ENCODE measurements at places on chromosomes 7 and 10.

GRCh38 chr10:22148961-22149360 lies 68.9 kb downstream of the EBLN1 start:
- DNase-seq = peak; percentile 69

DNA sequence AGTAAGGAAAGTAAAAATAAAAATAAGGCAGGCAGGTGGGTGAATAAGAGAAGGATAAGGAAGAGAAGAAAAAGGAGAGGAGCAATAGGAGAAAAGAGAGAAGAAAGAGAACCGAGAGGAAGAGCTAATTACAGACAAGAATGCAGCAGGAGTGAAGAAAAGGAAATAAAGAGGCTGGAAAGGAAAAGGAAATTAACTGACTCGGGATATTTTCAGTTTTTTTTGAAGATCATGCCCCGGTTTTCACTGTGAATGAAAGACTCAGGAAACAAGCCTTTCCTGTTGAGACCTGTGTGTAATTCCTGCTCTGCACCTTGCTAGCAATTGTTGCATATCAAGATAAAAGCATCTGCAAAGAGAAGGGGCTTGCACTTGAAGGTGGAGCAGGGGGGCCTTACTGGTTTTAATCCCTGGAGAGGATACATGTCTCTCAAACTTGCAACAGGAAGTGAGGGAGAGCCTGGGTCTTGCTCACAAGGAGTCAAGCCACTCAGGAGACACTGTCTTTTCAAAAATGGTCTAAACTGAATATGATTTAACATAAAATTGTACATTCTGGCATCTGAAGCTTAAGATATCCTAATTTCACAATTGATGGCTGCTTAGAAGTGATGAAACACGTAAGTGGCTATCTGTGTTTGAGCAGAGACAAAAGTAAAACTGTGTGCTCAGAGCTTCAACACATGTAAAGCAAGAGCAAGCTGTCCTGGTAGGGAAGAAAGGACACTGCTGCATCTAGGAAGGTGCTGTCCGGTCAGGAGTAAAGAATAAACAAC lies 157.6 kb downstream of the FAM107B start:
- no peak for DNase-seq

GRCh38 chr7:30799206-30799975 lies 28.2 kb downstream of the MINDY4 start:
- peak; percentile 33 for DNase-seq

DNA sequence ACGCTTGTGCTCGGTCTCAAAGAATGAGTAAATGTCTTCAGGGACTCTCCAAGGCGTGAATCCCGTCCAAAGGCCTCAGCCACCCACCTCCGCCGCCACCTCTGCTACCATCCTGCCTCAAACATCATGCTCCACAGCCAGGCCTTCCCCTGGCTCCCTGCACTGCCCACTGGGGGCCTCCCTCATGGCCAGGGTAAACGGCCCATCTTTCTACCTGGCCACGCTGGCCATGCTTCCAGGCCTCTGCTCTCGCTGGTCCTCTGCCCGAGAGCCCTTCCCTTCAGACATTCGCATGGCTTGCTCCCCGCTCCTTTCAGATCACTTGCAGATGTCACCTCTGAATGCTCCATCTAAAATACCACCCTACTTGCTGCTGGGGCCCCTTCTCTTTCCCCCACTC lies 40.2 kb downstream of the ZNF783 start:
- no peak for DNase-seq

DNA sequence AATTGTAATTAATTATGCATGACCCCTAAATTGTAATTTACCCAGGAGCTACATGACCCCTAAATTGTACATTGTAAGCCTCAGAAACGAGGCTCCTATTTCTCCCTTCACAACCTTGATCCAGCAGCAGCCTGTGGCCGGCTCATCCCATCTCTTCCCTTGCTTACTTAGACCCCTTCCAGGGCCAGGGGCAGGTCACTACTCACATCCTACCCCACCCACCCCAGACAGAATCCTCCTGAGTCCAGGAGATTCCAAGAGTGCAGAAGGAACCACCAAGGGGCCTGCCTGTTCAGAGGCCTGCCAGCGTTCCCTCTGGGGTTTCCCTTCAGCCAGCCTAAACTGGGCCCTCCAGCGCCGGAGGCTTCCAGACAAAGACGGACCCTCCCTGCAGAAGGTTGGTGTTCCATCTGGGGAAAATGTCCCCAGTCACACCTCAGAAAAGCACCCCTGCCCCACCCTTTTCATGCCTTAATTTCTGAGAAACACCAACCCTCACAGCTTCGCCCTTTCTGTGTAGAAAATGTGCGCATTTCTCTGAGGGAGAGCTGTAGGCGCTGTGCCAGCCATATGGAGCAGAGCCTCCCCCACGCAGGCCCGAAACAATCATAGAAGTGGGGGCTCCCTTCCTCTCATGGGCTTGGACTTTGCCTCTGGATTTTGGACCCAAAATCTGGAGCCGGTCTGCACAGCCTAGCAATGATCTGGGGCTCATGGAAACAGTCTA lies 19.2 kb downstream of the LEP start:
- DNase-seq = no peak

- no peak for DNase-seq
These were observed 40.8 kb upstream of the CACNB2 start for GRCh38 chr10:18099415-18099814.

DNA sequence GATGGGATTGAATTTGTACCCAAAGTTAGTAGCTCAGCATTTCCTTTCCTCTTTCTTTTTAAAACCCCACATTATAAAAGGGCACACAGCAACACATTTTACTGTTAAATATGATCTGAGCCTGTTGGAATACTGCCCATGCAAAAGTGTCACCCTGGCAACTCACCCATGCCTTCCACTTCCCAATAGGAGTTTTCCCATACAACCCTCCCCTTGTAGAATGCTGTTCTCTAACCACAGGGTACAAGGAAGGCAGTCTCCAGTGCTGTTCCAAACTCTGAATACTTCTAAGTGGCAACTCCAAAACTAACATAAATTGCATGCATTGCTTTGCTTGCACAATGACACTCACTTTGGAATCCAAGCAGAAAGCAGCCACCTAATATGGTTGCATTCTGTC lies 60.8 kb downstream of the NRCAM start:
- DNase-seq = no peak

- DNase-seq = no peak
These were observed 14.6 kb downstream of the OTUD1 start for GRCh38 chr10:23453465-23453864.

GRCh38 chr10:107280293-107280692 lies 115.8 kb upstream of the SORCS1 start:
- DNase-seq = no peak

DNA sequence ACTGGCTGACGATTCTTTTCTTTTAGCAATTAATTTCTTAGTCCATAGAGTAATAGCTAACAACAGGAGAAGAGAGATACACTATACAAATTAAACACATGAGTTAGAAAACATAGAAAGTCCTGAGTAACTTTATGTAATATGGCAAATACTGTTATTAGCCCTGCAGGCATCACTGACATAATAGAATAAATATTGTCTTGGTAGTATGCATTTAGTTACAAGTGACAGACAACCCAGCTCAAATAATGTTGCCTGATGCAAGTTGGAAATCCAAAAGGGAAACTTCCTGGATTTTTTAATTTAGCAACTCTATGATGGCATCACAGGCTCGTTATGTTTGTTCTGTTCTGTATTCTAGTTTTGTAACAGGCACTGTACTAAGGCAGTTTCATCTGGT lies 95.1 kb downstream of the DKK1 start:
- peak; percentile 19 for DNase-seq

DNA sequence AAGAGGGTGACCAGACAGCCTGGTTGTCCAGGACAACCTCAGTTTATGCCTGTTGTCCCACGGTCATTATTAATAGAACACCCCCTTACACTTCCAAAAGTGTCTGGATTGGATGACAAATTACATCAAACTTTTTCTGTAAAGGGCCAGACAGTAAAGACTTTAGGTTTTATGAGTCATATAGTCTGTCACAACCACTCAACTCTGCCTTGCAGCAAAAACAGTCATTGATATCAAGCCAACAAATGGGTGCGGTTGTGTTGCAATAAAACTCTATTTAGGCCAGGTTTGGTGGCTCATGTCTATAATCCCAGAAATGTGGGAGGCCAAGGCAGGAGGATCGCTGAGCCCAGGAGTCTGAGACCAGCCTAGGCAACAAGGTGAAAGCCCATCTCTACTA lies 66.7 kb upstream of the ATP6V0A4 start:
- DNase-seq = no peak

DNA sequence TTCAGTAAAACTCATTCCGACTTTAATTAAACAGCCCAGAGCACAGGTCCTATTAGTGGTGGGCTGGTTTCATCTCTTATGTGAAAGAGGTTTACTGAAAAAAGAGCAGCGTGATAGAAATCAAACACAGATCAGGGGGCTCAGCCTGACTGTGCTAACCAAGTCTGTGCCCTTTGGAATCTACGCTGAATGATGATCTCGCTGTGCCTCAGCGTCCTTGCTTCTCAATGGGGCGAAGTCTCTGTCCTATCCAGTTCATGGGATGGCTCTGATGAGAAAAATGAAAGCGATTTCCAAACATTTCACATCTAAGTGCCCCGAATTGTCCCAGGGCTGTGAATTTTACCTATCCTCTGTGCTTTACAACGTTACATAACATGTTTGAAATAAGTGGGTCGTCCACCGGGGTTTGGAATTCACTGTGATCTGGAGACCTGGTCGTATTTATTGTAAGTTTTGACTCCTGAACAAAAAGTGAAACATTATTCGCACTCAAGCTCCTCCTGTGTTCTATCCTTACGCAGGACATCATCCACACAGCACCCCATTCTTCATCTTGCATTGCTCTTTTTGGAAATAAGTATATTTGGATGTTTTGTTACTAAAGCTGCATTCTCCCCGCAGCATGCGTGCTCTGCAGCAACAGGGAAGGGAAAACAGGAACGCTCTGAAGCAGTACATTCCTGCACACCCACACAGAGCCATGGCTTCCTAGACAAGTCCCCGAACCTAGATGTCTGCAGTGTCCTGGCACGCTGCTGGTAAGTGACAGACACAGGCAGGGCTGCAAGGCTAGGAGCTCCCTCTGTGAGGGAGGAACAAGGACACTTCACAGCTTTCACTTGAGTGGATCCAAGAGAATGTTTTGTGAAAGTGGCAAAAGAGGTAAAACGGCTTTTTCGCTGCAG lies 83.5 kb downstream of the SLC37A3 start:
- no peak for DNase-seq

- DNase-seq = no peak
These were observed 10.4 kb downstream of the LHPP start for GRCh38 chr10:124472071-124472470.

DNA sequence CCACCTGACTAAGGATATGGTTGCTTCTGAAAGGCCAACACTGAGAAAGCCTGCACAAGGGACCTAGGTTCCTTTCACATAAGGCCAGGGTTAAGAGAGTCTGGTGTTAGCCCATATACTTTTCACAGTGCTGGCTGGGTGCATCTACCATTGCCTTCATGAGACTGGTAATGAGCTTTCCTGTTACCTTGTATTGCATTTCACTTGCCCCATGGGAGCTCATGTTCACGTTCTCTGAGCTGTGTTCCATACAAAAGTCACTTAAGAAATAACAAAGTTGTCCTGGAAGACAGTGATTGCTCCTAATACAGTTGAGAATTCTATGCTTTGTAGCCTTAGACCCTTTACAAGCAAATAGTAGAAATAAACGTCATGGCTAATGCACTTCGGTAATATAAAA lies 337.8 kb upstream of the TEX47 start:
- no peak for DNase-seq

DNA sequence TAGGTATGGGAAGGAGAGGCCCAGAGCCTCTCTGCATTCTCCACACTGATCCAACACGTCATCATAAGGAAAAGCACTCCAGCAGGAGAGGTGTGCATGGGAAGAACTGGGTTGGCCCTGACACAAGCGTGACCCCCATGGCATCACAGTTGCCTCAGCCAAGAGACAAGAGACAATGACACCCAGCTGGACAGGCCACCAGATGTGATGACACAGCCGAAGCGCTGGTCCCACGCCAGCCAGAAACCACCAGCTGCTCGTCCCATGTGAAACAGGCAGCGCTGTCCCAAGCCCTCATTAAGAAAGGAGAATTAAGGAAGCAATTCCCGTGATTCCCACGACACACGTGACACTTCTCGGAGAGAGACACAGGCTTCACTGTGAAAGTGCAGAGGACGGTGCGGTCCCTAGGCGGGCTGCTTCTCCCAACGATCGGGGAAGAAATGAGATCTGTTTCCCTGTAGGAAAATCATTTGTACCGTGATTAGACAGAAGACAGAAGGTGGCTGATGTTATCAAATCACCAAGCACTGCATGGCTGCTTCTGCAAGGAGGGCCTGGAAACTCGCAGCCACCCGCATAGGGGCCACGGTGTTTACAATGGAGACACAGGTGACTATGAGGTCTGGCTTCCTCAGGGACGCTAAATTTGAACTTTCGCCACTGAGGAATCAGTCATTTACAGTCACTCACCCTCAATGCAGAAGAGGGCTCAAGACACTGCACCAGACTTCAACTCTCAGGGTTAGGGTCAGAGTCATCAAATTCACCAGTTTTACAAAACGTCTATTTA lies 74.5 kb downstream of the DIP2C start:
- peak; percentile 86 for DNase-seq

- DNase-seq = peak; percentile 74
These were observed 818.6 kb downstream of the GRID1 start for GRCh38 chr10:85548034-85548433.

GRCh38 chr7:35375516-35375915 lies 121.6 kb upstream of the TBX20 start:
- no peak for DNase-seq

DNA sequence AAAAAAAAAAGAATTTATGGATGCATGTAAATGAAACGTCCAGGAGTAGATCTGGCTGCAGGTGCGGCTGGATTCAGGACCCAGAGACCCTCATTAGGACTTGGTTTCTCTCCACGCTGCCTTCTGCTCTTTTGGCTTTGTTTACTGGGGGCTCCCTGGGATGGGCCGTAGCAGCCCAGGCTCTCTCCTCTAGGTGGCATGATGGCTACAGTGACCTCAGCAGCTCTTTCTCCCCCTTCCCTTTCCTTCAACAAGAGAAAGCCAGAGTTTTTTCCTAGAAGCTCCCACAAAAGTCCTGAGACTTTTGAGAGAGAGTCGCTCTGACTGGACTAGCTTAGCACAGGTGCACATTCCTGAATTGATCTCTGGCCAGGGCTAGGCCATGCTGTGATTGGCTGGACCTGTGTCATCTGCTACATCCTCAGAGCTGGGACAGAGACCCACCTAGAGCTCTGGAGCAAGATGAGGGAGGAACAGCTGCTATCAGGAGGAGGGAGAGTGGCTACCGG lies 67.8 kb upstream of the PDCD4 start:
- DNase-seq = peak; percentile 80

- no peak for DNase-seq
These were observed at the start of gene PAX2 for GRCh38 chr10:100744987-100745881. TSS of gene PAX2 (plus strand) at chr10:100745582. CDS start at chr10:100746261, 679 bp downstream.

GRCh38 chr10:3652886-3653285 lies 132.1 kb downstream of the KLF6 start:
- peak; percentile 64 for DNase-seq

GRCh38 chr10:47402641-47403301 lies 18.7 kb upstream of the ZNF488 start:
- peak; percentile 72 for DNase-seq

GRCh38 chr10:5976512-5977470 lies 552 bp downstream of the IL15RA start:
- DNase-seq = peak; percentile 43

- DNase-seq = no peak
These were observed 944 bp downstream of the RHBDD2 start for GRCh38 chr7:75879771-75880184.

- DNase-seq = no peak
These were observed 346.8 kb downstream of the ABCA13 start for GRCh38 chr7:48518092-48518491.
